ENCODE measurements at places on chromosomes 12 and 14.

DNA sequence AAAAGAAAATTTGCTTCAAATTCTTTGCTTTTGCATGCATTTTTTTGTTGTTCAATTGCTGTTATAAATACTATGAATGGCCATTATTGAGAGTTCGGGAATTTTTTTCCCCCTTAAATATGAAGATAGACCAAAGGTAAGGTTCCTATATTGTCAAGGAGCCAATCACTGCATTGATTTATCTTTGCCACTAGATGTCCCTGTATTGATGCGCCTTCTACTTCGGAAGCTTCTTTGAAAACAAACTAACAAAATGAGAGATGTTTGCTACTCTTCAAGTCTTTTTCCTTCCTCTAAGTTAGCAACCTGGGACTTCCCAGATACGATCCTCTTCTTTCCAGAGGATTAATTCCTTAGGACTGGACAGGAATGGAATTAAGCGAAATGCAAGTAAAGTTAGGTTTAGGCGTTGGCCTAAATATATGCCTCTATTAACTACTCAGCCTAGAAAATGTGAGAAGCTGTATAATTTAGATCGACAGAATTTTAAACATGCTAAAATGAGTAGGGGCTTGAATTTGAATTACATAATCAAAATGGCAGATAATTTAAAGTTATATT, 318.1 kb downstream of the AEBP2 start:
- DNase-seq, result no peak

DNA sequence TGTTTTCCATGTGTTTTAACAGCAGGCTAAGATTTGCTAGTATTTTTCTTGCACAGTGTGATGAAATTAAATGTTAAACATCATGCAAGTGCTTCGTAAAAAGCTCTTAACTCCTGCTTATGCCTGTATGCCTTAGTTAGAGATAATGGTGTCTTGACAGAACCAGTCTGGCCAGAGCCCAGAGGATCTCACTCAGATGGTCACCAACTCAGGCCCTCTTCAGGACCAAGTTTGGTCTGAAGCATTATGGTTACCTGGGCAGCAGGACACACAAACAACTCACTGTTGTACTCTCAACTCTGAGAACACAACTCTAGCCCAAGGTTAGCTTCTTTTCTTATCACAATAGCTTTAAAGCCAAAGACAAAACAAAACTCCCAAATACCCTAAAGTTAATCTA, 115.4 kb downstream of the KIF21A start:
- no peak for DNase-seq

DNA sequence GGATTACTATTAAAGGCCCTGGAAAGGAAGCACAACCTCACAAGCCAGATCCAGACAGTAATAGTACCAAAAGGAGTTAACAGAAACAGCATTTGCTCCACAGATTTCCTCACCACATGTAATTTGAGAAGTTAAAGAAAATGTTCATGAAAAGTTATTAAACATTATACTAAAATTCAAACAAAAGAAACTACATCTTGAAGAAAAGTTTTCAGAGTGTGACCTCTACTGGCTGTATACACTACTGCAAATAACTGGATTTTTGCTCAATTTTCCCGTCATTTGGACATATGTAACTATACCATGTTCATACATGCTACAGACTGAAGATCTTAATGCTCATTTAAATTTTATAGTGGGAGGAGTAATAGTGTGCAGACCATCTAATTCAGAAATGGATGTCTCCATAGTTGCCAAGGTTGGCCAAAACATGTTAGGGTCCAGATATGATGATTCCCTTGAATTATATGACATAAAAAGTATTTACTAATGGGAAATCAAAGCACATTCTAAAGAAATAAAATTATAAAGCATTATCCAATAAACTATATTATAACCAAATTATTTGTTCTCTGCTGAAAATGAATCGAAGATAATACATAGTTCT, 5.6 kb downstream of the KRR1 start:
- DNase-seq, result no peak

GRCh38 chr14:58106446-58106845, 45.6 kb downstream of the ARMH4 start:
- DNase-seq, result no peak

DNA sequence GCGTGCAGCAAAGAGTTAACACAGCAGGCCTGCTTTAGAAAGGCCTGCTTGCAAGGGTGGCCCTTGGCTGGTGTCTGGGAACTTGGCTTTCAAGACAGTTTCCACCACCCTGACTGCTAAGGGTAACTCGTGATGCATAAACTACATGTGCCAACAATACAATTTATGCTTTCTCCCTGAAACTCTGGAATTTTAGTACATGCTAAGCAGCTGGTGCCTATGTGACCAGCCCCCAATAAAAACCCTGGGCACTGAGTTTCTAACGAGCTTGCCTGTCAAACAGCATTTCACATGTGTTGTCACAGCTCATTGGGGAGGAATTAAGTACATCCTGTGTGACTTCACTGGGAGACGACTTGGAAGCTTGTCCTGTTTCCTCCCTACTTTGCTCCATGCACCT, 133.1 kb downstream of the SLC5A8 start:
- DNase-seq, result no peak

DNA sequence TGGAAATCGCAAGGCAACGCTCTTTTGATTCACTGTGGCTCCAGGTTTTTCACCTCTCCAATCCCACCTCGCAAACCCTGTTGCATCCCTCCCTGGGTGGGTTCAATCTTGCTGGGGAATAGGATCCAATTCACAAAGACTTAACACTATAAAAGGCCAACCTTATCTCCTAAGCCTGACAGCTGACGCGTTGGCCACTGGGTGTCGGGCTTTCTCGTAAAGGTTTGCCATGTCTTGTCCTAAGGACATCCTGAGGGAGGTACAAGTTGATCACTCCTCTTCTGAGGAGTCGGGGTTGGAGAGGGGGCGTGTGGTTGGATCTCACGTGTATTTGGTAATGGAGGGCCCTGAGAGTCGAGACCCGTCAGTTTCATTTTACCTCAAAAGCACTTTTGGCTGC, 112.6 kb upstream of the FZD10 start:
- DNase-seq, result no peak

DNA sequence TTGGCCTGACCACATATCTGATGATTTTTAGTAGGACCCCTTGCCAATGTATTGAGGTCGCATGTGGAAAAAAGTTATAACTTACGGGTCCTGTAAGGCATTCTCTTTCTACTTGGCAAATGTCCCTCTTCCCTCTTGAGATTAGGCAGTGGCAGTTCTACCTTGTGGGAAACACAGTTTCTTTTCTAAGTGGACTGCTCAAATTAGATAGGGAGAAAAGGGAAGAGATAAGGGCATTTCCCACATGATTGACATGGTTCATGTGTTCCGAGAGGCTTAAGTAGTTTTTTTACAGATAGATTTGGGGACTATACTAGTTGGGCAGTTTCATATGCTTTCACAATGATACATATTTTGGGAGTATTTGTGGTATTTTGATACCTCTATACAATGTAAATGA, 154.7 kb downstream of the FBXL14 start:
- DNase-seq, result no peak

DNA sequence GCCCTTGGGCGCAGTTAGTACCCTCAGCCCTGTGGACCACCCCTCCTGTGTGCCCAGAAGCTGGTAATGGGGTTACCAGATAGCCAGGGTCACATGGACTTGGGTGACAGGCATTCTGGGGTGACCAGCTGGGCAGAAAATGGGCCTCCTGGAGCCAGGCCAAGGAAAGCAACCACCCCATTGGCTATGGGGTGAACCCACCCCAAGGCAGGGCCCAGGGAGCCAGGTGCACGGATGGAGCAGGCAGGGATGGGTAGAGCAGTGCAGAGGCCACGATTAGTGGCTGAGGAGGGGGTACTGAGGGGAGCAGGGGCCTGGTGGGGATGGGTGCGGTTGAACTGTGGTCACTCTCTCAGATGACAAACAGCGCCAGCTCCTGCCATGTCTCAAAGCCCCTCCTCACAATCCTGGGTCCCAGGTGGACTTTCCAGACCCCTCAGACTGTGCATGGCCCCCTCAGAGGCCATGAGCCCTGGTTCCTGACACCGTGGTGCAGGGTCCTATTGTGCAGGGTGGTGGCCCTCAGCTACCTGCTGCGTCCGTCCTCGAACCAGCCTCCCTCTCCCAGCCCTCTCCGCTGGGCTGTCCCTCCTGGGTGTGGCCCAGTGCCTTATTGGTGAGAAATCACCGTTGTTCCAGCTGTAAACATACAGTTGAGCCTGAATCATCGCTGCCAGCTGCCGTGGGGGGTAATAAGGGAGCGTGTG, 23.4 kb upstream of the BEGAIN start:
- DNase-seq, result no peak

GRCh38 chr14:103543721-103544387, 14.9 kb downstream of the TRMT61A start:
- no peak for DNase-seq

DNA sequence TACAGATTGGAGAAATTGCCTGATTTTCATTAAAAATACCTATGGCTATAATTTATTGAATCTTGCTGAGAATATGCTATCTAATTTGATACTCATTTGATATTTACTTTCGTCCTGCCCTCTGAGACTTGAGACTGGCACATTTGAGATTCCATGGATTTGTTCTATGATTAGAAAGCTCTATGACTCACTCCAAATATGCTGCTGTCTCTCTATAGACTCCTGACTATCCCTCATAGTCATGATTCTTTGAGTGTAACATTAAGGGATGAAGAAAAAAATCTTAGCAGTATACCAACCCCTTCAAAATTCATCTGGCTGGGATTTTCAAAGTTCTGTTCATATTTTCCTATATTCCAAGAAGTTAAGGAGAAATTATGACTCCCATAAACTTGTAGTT, 191.9 kb downstream of the LRIG3 start:
- no peak for DNase-seq

DNA sequence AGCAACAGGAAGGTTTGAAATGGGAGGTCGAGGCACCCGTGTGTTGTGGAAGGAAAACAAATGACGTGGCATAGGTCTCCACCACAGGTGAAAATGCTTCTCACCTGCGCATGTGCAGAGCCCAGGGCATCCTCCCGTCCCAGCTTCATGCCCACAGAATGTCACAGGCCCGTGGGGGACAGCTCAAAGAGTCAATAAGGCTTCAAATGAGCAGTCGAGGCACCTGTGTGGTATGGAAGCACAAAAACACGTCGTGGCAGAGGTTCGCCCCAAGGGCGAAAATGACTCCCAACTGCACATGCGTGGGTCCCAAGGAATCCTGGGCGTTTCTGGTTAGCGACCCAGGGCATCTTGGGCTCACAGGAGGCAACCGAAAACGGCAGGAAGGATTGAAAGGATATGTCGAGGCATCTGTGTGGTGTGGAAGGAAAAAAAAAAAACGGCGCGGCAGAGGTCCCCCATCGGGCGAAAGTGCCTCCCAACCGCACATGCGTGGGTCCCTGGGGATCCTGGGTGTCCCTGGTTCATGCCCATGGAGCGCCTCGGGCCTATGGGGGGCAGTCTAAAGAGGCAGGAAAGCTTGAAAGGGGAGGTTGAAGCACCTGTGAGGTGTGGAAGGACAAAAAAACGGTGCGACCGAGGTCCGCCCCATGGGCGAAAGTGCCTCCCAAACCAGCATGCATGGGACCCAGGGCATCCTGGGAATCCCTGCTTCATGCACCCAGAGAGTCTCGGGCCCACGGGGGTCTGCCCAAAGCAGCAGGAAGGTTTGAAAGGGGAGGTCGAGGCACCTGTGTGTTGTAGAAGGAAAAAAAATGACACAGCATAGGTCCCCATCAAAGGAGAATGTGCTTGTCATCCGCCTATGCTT, 578.5 kb downstream of the ALG10 start:
- DNase-seq, result no peak

- DNase-seq, result no peak
Observed at GRCh38 chr14:86013641-86014040, 483.7 kb downstream of the FLRT2 start.

DNA sequence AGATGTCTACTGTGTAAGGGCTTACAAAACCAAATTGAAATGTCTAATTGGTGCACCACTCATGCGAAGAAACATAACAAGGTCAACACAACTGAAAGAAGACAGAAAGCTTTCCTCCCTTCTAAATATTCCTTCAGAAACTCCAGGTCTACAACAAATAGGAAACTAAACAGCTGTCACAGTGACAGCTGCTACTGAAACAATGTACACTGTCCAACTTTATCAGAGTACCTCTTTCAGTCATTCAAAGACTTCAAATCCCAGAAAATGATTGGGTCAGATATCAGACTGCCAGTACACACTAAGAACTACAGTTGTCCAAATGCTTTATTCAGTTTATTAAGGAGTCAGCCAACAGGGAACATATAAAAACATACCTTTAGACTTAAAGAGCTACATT, 35.2 kb downstream of the CEP128 start:
- no peak for DNase-seq

DNA sequence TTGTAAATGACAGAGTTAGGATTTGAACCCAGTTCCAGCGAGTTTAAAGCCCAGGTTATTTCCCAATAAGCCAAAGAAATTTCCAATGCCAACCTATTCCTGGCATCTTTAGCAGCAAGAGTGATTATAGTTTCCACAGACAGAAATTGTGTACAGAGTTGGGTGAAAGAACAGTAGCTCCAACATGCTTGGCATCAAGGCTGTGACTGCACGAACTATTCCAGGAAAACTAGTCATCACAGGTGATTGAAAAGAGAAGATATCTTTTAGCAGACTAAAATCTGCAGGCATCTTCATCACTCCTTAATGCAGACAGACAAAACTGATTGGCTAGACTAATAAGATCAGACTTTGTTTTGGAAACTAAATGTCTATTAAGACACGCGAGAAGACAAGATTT, 262.7 kb upstream of the PLEKHG7 start:
- no peak for DNase-seq

- no peak for DNase-seq
Observed at GRCh38 chr14:32764131-32764530, 174.5 kb upstream of the NPAS3 start.

DNA sequence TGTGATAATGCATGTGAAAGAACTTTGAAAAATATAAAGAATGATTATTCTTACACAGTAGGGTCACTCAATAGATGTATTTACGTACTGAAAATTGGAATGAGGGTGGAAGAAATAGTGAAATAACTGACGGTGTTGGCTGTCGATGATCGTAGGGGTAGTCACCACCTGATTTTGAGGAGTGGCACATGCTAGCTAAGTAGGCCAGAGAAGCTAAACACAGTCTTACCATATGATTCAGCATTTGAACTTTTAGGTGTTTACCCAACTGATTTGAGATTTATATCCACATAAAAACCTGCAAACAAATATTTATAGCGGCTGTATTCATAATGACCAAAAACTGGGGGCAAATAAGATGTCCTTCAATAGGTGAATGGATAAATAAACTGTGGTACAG, 47.6 kb upstream of the HIF1A start:
- DNase-seq, result no peak

GRCh38 chr12:75661908-75662307, 150.5 kb upstream of the KRR1 start:
- DNase-seq, result no peak

- DNase-seq, result no peak
Observed at GRCh38 chr12:73902260-73902659, 635.4 kb upstream of the ATXN7L3B start.
